ENCODE measurements at places on chromosomes 6 and 20.

DNA sequence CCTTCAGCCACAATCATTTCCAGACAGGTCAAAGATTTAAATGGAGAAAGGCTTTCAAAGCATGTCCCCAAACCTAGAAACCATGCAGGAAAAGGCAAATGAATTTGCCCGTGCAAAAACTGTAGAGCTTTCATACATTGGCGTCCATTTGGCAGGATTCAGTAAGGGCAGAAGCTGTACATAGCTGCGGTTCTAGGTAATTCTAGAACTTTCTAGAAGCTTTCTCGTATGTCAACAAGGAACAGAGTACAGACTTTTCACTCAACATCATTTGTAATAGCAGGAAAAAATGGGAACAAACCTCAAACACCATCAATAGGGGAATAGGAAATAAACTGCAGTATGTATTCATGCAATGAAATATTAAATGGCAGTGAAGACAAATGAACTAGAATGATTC is 11.1 kb upstream of the MAPK13 start:
- DNase-seq = no peak

DNA sequence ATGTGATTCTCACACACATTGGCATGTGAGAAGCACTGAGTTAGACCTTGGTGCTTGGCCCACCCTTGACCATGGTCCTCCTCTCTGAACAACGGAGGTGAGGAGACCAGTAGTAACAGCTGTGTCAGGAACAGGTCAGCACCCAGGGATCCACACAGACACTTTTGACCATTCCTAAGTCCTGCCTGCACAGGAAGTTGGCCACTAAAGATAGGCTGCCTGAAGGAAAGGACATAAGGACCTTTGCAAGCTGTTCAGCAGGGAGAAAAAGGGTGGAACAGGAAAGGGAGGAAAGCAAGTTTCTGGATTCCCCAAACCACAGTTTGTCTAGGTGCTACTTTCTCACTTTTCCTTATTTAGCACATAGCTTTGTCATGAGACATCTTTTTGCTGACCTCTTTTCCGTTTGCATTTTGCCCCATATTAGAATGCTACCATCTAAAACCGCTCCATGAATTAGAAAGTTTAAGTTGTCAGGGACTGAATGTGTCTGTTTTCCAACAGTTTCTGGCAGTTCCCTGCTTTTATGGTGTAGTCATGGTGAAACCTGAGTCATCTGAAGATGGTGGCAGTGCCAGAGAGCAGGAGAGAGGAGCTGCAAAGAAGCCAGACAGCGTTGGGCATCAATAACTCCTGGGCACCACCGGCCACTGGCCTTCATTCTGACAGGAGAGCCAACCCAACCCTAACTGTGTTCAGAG is 1.1 kb upstream of the CD109 start:
- DNase-seq = peak; percentile 37

GRCh38 chr20:43963872-43964791 is 49.5 kb downstream of the TOX2 start:
- no peak for DNase-seq

GRCh38 chr6:170232186-170233002 is 58.5 kb downstream of the DLL1 start:
- DNase-seq = no peak

DNA sequence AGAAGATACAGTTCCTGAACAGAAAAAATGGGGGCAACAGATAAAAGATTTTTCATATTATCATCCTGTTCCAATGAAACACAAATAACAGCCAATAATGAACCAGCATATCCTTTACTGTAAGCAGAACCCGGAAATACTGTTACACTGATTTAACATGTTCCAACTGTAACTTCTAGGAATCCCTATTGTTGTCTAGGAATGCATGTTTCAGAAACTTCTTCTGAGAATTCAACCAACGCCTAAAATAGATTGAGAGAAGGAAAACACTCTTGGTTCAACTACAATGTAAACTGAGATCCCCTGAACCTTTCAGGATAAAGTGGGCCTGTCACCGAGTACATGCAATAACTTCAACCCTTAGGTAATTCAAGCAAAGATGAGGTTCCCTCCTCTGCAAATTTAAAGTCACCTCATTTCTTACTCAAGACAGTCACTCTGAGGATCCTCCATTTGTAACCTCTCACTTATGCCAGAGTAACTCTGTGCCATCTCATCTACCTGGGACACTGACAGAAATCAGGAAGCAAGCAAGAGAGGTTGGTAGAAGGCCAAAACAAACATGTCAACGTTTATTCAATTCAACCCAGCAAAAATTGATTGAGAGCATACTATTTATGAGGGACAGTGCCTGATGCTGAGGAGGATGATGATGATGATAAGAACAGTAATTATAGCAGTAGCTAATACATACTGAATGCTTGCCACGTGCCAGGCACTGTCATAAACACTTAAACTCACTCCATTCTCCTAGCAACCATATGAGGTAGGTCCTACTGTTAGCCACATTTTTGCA is 14.1 kb downstream of the UBE3D start:
- no peak for DNase-seq

GRCh38 chr20:59406446-59406845 is 106.0 kb downstream of the EDN3 start:
- no peak for DNase-seq

DNA sequence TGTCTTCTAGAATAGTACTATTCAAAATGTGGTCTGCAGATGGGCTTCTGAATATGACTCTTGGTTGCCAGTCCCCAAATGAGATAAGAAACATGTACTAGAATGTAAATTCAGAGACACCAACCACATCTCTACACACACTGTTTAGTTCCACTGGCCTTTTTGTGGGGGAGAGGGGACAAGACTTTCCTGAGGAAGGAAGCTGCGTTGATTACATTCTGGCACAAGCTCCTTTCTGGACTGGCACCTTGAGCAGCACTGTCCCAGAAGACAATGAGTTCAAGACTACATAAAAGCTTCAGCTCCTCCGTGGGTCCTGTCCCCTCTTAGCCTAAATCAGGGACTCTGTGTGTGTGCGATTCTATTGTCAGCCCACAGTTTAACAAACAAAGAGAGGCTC is 6.9 kb upstream of the IYD start:
- DNase-seq = no peak

DNA sequence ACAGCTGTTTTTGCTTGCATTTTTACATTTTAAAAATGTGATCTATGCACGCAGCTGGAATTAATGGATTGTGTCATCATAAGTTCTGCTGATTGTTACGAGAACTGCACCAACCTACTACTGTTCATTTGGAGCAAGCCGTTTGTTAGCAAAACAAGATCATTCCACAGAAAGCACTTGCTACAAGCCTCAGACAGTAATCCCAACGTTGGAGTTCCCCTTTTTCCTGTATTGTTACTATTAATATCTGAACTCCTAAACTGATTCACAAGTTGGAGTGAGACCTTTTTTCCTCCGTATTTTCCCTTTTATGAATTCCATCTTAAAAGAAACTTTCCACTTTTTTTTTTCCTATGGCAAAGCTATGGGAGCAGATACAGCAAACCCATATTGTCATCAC is 3.5 kb downstream of the TENT5A start:
- DNase-seq = no peak

Data from hypothalamus (tissue), 51 donors.